ENCODE measurements at places on chromosomes 2 and 18. TPM values are rescaled to one million over a fixed set of nuclear protein-coding genes. Genes with fewer than 3 reads are reported as not detected.

The LYG1 gene
- 3.3 TPM for total RNA-seq

- no peak for DNase-seq
These were observed 4.8 kb upstream of the ZFP36L2 start for GRCh38 chr2:43230951-43231827.

GRCh38 chr2:100630473-100630977 lies 67.7 kb downstream of the PDCL3 start:
- DNase-seq: no peak

DNA sequence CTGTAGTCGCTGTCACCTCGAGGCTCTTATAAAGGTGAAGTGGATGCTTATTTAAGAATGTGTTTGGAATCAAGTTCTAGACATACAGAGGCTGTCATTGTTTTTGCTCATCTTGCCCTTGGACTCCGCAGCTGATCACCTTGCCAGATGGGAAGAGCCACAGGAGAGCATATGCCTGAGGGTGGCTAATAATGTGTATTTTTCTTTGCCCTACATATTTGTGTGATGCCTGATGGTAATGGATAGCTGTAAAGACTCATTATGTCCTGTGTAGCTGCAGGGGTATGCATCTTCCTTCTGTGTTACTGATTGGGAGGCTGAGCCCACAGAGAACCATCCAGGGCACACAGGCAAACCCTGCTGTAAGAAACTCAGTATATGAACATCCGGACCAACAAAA lies 61.7 kb downstream of the PRKCE start:
- no peak for DNase-seq

The ITGA4 gene
- total RNA-seq: 1.5 TPM

GRCh38 chr18:23209796-23210195 lies 74.5 kb downstream of the CABLES1 start:
- DNase-seq: no peak

DNA sequence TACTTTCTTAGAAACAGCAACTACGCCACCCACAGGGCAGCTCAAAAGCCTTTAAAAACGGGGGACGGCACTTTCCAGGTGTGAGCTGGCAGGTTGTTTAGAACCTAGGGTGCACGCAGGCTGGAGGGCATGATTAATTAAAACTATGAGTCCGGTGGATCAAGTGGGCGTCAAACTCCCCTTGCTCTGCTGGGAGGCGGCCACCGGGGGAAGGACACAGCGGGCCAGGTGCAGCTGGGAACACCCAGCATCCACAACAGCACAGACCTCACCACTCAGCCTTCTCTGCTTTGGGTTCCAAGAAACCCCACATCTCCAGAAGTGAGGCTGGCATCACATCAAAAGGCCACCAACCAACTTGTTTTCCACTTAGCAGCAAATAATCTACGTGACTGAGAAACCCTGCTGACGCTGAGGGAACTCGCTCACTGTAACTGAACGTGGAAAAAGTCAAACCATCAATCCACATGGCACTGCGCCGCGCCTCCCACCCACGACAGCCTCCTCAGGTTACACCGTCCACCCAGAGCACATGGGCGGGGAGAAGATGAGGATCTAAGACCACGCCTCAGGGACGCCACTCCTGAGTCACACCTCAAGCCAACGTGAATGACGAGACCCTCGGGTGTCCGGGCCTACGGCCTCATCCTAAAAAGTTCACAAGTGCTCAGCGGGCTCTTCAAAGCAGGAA lies 118.2 kb downstream of the ZNF516 start:
- no peak for DNase-seq

GRCh38 chr2:75025633-75026380 lies 67.4 kb downstream of the POLE4 start:
- DNase-seq: no peak

GRCh38 chr18:35513181-35513936 lies 15.6 kb upstream of the INO80C start:
- no peak for DNase-seq

The GAREM2 gene
- 12.1 TPM for total RNA-seq

- DNase-seq: no peak
These were observed 10.4 kb downstream of the MAB21L4 start for GRCh38 chr2:240885566-240885965.

The SIX3 gene
- not detected for total RNA-seq

The RNF125 gene
- 2.6 TPM for total RNA-seq

- DNase-seq: no peak
These were observed 296.6 kb downstream of the GULP1 start for GRCh38 chr2:188588235-188588634.

Measured in progenitor cell of endocrine pancreas (in vitro differentiated cells).